ENCODE measurements at places on chromosomes 7 and 10.

DNA sequence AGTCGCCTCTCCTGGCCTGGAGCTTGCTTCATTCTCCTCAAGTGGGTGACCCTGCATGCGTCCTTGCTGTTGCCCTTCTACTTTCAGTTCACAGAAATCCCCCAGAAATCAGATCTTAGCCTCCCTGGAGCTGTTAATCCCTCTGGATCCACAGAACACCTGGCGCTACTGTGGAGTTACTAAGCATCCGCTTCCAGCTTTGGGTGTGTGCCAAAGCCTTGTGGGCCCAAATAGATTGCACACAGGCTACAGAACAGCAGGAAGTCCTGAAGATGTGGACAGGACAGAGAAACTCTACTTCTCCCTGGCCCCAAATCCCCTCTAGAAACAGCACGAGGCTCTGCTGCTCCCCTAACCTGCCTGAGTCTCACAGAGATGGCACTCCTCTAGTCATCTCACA lies 36.6 kb upstream of the PDLIM1 start:
- DNase-seq = no peak

DNA sequence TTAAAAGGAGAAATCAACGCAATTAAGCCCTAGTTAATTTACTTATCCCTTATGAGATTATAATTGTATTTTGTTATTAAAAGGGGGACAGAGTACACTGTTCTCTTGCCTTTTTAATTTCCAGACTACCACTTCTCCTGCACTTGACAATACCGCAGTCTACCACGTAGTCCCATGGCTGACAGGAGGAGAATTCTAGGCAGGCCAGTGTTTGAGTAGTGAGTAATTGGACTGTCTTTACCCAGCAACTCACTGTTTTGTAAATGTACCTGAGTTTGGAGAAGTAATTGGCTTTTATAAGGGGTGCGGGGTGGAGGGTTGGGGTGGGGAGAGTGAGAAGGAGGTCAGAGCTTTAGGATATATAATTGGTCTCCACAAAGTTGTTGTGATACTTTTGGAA lies 85.4 kb downstream of the CFTR start:
- no peak for DNase-seq

GRCh38 chr10:35208536-35208935 lies 81.9 kb downstream of the CREM start:
- DNase-seq = peak; percentile 35

GRCh38 chr10:11345224-11346054 lies 266.0 kb downstream of the USP6NL start:
- no peak for DNase-seq

All from stimulated activated CD8-positive, alpha-beta memory T cell treated with anti-CD3 and anti-CD28 coated beads, Interleukin-15, amount 100 ng/mL, for 48 hours (primary cell).